Stimulated activated CD8-positive, alpha-beta memory T cell treated with anti-CD3 and anti-CD28 coated beads, Interleukin-4, amount 100 ng/mL, for 1 hour (primary cell): ENCODE measurements at places on chromosomes 12 and 14.

DNA sequence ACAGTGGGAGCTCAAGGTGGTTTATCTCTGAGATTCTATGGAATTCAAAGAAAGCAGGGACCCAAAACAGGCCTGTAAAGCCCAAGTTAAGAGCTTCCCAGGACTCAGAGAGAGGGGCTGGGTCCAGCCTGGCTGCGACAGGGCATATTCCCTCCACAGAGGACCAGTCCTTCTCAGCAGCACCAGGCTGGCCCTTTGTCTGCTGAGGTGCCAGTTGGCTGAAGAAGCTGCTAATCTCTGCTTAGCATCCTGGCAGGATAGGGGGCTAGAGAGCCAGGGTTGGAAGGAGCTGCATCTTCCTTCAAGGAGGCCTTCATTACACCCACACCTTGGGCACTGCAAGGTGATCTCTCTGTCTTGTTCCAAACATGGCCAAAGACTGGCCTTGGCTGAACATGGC is 68.3 kb upstream of the TUNAR start:
- no peak for DNase-seq

DNA sequence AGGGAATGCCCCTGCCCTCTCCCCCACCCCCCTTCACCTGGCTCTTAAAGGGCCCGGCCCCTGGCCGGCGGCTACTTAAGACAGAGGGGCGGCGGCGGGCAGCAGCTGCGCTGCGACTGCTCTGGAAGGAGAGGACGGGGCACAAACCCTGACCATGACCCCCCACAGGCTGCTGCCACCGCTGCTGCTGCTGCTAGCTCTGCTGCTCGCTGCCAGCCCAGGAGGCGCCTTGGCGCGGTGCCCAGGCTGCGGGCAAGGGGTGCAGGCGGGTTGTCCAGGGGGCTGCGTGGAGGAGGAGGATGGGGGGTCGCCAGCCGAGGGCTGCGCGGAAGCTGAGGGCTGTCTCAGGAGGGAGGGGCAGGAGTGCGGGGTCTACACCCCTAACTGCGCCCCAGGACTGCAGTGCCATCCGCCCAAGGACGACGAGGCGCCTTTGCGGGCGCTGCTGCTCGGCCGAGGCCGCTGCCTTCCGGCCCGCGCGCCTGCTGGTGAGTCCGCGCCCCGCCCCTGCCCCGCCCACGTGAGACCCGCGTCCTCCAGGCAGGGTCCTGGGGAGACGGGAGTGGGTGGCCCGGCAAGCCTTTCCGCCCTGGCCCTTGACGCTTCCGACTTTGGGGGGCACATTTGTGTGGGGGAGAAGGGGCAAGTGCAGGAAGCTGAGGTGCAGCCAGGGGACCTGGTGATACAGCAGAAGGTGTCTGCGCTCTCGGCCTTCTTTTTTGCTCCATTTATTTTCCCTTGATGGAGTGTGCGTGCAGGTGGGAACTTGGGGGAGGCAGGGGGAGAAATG is at the start of gene IGFBP6:
TSS of gene IGFBP6 (plus strand) at position 104 of the 790 bp plus-strand sequence. CDS start at position 155, 51 bp downstream.
- peak; percentile 25 for DNase-seq

DNA sequence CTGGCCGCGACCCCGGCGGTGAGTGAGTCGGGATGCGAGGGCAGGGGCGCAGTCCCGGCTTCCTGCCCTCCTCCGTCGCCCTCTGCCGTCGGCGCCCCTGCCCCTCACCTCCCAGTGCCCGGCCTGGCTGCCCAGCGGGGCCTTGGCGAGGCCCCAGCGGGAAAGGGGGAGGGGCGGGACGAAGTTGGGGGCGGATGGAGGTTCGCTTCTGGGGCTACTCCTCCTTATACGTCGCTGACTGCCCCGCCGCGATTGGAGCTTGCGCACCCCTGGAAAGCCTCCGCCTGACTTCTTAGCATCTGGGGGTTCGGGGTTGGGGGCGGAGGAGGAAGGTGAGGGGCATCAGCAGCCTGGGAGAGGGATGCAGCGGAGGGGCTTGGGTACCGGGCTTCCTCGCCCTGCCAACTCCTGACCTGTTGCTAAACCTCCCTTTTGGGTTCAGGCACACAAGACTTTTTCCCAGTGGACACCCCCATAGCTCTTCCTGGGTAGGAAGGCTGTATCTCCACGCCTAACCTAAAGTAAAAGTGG is 406 bp downstream of the TMEM263 start:
- DNase-seq: peak; percentile 10

- no peak for DNase-seq
Measured at GRCh38 chr12:93676408-93677194, 574 bp upstream of the CRADD start.

DNA sequence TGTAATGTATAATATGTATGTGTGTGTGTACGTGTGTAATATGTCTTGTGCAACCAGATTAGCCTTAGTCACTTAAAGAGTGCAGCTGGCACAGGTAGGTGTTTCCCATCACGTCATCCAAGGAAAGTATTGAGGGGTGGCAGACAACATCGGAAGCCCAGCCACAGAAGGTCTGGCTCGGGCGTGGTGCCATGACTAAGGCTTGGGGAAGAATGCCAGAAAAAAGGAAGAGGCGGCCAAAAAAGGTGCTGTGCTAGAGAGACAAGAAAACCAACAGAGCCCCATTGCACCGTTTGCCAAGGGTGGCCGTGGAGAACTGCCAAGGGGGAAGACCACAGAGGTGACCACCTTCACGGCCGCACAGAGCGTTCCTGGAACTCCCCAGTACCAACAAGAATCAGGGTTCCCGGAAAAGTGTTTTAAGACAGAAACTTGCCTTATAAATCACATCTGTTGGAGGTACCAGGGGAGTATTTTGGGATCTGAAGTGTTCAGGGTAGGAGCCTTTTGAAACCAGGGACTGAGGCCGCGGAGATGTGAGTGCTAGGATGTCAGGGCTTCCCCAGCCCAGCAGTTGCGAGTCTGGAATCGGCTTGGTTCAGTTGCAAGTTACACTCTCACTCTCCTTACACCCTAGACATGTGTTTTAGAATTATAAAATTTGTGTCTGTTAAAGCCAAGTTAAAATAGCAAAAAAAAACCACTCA is 131.2 kb upstream of the DYRK2 start:
- DNase-seq: no peak
